ENCODE measurements at places on chromosomes 7 and 10.

DNA sequence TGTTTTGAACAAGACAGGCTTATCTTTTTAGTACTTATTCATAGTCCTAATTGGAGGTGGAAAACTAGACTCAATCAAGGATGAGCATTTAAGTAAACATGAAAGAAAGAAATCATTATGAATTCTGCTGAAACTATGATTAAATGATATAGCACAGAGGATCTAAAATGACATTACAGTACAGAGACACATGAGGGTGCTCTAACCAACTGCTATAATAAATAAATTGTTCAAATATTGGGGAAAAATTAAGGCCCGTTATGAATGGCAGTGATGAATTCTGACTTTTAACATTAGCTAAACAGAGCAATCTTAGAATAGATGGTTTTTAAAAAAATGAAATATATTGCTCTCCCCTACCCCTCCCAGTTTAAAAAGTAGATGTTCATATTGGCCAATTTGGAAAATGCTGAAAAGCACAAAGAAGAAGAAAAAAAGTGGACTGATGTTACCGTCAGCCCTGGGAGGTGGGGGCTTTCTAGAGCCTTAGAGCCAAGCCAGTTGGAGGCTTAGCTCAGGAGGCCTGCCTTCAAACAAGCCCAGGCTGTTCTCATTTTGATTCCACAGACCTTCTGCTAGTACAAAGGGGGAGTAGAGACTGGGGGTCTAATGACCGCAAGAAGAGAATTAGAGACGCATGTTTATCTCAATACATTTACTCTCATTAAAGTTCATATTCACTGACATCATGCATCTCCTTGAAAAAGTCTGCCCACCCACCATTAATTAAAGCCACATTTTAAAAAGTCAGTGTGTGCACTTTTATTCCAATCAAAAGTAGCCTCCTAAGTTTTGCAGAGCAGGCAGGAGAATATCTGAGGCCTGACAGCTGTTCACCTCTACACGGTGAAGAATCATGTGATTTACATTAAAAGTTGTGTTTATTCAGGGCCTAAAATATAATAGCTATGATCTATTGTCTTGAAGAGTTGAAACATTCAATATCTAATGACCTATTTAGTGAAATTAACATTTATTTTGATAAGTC is 10.0 kb downstream of the WNT2 start:
- no peak for DNase-seq

DNA sequence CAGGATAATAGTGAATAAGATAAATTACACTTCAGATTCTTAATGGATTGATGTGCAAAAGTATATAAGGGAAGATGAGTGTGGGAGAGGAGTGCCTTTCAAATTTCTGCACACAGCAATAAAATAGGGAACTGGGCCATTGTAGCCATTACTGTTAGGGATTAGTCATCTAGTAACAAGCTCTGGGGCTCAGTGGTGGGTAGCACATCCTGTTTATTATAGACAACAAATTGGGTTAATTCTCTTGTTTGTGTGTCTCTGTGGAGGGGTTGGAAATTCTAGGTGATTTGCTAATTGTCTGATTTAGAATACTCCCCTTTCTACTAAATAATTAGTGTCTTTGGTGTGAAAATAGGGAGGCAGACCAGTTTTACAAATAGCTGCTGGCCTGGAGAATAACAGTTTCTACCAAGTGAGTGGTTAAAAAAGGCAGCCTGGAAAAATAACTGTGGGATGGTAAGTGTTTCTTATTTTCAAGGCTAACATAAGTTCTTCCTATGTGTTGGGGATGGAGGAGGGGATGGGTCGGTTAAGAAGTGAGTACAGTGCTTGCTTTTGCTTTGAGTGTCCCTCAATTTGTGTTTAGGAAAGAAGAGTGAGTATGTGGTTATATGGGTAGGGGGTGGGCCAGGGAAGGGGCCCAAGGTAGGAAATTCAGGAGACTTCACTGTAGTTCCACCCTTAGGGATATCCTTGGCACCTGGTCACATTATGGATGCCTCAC is 43.3 kb upstream of the TMEM248 start:
- DNase-seq: no peak

- no peak for DNase-seq
Observed at GRCh38 chr7:43394441-43395130, 188.3 kb upstream of the STK17A start.

- DNase-seq: no peak
Observed at GRCh38 chr7:20412032-20412431, 81.3 kb downstream of the ITGB8 start.

- DNase-seq: no peak
Observed at GRCh38 chr7:112014347-112014746, 191.9 kb downstream of the DOCK4 start.

GRCh38 chr7:87341441-87341840 is 4.0 kb upstream of the CROT start:
- no peak for DNase-seq

GRCh38 chr10:62475551-62475950 is 101.4 kb downstream of the ZNF365 start:
- DNase-seq: no peak

DNA sequence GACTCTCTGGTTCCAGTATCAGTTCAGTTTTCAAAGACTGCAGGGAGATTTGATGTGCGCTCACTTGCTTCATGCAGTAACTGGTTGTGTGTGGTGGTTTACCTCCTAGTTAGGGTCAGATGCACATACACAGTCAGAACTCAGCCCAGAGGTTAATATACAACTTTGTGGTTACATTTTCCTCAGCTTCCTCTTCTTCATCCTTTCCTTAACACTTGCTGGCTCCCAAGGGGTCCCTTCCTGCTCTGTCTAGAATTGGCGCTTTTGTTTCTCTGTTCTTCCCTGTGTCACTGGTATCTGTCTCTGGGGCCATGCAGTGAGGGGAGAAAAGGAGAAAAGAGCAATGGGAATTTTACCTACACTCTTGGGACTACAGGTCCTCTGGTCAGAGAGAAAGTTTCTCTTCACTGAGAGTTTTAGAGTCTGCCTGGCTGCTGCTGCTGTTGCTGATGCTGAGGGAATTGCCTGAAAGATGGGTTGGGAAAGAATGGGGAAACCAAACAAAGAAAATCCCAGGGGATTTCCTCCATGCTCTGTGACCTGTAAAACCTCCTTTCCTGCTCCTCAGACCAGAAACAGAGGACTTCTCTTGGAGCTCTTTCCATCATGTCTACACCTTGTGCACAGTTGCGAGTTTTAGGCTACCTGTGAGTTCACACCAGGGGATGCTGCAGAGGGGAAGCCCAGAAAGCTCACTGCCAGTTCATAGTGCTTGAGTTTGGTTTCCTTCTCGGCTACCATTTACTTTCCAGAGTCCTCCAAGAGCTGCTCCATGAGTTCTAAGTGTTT is 74.6 kb downstream of the WDFY4 start:
- no peak for DNase-seq

DNA sequence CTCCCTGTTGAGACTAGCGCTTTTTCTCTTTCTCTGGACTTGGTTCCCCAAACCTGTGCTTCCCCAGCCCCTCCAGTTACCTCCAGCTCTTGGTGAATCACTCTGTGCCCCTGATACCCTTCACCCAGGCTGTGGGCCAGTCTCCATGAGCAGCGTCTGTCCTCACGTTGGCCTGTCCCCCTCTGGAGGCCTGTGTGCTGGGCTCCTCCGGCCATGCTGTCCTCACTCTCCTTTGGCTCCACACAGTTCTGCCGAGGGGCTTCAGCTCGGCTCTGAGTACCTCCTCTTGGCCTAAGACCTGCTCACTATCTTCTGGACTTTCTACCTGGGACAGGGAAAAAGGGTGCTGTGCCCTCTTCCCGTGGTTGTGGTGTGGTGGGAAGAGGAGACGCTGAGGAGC is 140.2 kb upstream of the TNS3 start:
- no peak for DNase-seq

DNA sequence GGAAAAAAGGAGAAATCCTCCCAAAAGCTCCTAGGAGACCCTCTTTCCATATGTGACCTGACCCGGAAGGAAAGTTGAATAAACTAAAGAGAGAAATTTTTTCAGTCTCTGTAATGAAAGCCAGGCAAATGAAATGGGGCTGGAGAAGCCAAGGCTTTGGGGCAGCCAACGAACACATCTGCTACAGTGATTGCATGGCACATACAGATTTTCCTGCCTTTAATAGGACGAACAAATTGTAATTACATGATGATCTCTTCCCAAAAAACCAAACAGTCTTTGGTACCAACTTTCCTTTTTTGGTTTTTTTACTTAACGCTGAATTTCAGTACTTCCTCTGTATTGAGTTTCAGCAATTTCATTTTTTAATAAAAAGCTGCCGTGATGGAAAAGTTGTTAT is 23.5 kb upstream of the PTN start:
- DNase-seq: no peak

- no peak for DNase-seq
Observed at GRCh38 chr7:112419543-112420130, 30.6 kb upstream of the IFRD1 start.

DNA sequence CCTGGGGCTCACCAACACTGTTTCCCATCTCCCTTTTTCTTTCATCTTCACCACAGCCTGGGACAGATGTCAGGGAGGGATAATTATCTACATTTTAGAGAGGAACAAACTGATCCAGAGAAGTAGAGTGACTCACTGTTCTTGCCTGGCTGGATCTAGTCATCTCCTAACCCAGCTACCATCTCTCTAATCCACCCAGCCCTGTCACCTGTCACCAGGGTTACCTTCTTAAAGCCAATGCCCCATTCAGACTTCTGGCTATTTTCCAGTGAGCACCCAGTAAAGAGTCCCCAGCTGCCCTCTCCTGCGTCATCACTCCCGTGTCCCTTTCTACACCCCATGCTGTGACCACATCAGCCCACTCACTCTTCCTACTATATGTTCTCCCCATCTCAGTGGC is 68.4 kb upstream of the DUSP5 start:
- DNase-seq: no peak

- peak; percentile 16 for DNase-seq
Observed at GRCh38 chr10:76337641-76338040, 906.2 kb downstream of the LRMDA start.

GRCh38 chr7:17769918-17770317 is 170.4 kb downstream of the SNX13 start:
- peak; percentile 16 for DNase-seq

DNA sequence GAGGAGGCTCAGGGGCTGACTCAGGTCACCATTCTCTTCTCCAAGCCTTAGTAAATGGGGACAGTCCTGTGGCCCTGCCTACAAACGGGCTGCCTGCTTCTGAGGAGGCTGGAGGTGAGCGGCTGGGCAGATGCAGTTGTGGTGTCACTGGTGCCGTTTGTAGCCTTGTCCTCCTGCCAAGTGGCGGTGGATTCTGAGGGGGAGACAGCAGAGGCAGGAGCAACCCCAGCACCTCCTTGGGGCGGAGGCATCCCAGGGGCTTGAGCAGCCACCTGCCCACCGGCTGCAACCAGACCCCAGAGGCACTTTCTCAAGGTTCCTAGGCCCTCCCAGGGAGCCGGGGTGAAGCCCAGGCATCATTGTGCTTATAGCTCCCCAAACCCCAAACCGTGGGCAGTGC is 112.5 kb downstream of the ZMIZ1 start:
- DNase-seq: no peak

DNA sequence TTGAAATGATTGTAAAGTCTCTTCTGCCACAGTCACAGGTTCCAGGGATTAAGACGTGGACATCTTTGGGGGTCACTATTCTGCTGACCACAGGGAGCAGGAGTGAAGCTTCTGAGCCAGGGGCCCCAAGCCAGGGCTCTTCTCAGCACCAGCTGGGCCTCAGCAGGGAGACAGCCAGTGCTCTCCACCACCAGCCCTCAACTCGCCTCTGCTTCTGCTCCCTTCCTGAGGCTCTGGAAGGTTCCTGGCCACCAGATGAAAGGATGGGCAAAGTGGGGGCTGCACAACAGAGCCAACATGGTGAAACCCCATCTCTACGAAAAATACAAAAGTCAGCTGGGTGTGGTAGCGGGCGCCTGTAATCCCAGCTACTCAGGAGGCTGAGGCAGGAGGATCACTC is 11.2 kb upstream of the CRYGN start:
- no peak for DNase-seq

GRCh38 chr7:157010588-157011332 is at the start of gene MNX1:
Gene MNX1, minus strand, starts transcription at chr7:157010663. Its CDS starts 313 bp downstream, at chr7:157010350.
- peak; percentile 10 for DNase-seq

GRCh38 chr10:29277296-29277695 is 11.6 kb upstream of the LYZL1 start:
- DNase-seq: no peak

DNA sequence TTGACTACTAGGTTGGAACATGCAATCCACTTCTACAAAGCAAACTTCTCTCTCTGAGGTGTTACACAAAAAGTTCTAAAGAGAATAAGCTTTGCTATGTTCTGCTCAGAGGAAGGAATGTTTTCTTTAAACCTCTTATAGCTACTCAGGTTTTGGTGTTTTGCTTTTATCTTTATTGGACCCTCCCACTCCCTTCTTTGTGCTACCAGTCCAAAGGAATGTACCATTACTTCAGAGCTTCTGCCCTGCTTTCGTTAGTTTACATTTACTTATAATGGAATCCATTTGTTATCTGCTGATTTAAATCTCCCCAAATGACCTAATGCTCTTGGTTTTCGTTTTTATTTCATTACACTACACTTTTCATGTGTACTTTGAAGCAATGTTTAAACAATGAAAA is 154.9 kb downstream of the ATE1 start:
- no peak for DNase-seq

GRCh38 chr10:8059191-8059936 is 4.9 kb downstream of the GATA3 start:
- DNase-seq: no peak

All from kidney epithelial cell (primary cell).